ENCODE measurements at places on chromosomes 3 and 15. TPM values are rescaled to one million over a fixed set of nuclear protein-coding genes. Genes with fewer than 3 reads are reported as not detected.

- no peak for DNase-seq
These were observed 24.9 kb upstream of the RASGRP1 start for GRCh38 chr15:38589502-38589901.

DNA sequence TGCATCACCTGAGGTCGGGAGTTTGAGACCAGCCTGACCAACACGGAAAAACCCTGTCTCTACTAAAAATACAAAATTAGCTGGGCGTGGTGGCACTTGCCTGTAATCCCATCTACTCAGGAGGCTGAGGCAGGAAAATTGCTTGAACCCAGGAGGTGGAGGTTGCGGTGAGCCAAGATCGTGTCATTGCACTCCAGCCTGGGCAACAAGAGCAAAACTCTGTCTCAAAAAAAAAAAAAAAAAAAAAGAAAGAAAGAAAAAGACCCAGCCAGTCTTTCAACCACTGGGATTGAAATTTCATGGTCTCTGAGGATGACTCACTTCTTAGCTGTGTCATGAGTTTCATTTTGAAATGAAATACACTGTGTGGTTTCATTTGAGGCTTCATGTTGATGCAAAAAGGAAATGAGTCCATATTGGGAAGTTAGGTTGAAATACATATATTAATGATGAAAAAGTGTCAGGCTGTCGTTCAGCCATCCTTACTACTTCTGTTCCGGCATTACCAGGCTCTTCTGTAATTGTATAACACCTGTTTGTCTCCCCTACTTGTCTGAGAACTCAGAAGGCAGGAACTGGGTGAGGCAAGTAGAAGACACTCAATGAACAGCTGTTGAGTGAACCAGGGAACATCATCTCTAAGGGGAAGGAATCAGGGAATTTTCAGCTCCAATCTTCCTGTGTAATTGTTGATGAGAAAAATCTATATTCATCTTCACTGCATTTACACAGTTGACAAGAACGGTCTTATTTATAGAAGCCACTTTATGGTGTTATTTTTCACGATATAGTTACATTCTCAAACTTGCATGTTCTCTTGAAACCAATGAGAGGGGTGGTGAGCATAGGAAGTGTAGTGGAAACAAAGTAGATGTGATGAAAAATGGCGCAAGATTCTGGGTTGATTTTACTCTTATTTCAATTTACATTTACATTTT lies 87.4 kb downstream of the NFKBIZ start:
- DNase-seq: no peak

- DNase-seq: no peak
These were observed 14.3 kb upstream of the IL20RB start for GRCh38 chr3:136943436-136943835.

GRCh38 chr15:68195336-68196112 lies 9.6 kb downstream of the CALML4 start:
- DNase-seq: no peak

- DNase-seq: no peak
These were observed 6.1 kb upstream of the GJD2 start for GRCh38 chr15:34760909-34761308.

SNURF gene
- 19.6 TPM for total RNA-seq

DNA sequence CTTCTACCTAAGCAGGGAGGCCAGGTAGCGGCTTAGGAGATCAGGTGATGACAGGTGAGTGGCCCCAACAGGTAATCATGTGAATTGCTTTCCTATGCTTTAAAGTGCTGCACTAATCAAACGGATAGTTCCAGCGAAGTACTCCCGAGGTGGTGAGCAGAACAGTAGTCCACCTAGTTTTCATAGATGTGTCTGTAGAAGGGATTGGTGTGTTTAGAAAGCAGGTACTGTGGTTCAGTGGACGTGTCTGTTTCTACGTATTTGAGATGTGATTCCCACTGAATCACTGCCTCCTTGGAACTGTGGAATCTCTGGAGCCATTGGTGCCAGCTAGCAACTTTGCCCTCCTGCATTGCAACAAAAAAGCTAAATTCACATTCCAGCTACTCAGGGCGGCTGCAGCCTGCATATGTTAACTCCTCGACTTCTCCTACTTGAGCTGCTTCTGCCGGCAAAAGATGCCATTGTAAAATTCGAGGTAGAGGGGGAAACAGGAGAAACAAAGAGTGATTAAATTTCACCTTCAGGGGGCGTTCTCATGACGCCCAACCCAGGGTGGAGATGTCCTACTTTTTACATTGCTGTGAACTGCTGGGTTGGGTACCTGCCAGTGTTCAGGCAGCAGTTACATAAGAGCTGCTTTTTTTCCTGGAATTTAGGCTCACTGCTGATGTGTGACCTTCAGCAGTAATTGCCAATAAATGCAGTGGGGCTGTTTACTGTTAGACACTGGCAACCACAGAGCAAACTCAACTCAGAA lies 227.3 kb downstream of the ITPR1 start:
- peak; percentile 61 for DNase-seq

DNA sequence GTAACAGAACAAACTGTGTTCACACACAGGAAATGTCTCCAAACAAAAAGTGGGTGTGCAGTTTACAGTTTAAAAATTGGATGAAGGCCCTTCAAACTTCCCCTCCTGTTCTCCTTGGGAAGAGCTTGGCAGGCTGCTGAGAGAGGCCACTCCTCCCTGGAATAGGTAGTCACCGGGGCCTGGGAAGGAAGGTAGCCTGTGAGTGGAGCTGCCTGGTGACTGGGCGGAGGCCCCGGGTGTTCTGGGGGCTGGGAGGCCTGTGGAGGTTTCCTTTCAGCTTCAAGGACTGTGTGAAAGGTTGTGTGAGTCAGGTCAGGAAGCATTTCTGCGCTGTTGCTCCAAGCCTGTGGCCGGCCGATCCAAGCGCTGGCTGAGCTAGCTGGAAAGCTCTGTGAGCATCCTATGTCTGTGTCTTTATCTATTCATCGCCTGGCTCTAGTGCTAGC lies 14.1 kb downstream of the SLCO3A1 start:
- no peak for DNase-seq

SCN11A gene
- total RNA-seq: 0.08 TPM

AEN gene
- total RNA-seq: 26.9 TPM

- no peak for DNase-seq
These were observed 62.4 kb downstream of the COL8A1 start for GRCh38 chr3:99700631-99701268.

GRCh38 chr3:145857956-145858355 lies 303.0 kb downstream of the PLOD2 start:
- no peak for DNase-seq

RARB gene
- not detected for total RNA-seq

PSMD6 gene
- 102 TPM for total RNA-seq

GRCh38 chr3:37511463-37511920 lies 337.1 kb upstream of the LRRFIP2 start:
- DNase-seq: no peak

NTRK3 gene
- not detected for total RNA-seq

GRCh38 chr15:40664909-40665308 lies 30.1 kb upstream of the RAD51 start:
- DNase-seq: no peak

SCG3 gene
- total RNA-seq: not detected

GRCh38 chr3:150022381-150023238 lies 51.9 kb upstream of the PFN2 start:
- DNase-seq: no peak
